GM19239 (cell line): ENCODE measurements at places on chromosomes 4 and X.

GRCh38 chrX:16953606-16954211 lies 7.3 kb downstream of the REPS2 start:
- no peak for DNase-seq

- DNase-seq = no peak
Measured at GRCh38 chrX:19370061-19370460, 26.3 kb downstream of the PDHA1 start.

DNA sequence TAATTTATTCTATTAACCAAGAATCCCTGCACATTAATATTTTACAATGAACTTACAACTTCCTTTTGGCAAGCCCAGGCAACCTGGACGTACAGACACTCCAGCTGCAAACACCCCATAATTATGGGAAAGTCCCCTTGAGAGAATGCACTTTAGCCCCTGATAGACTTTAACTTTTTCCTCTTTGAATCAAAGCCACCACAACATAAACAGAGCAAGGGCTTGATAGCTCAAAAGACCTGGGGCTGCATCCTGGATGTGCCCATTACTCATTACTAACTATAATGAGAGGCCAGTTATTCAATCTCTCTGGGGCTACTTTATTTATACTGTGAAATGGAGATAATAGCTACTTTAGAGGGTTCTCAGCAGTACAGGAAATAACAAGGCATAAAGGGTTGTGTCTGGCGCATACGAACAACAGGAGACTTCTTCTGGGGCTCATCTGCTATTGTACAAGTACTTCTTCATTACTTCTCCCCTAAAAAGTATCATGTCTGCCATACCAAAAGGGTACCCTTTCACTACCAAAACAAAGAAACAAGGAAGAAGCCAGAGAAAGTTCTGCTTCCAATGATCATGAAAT lies 54.9 kb downstream of the CASK start:
- no peak for DNase-seq

DNA sequence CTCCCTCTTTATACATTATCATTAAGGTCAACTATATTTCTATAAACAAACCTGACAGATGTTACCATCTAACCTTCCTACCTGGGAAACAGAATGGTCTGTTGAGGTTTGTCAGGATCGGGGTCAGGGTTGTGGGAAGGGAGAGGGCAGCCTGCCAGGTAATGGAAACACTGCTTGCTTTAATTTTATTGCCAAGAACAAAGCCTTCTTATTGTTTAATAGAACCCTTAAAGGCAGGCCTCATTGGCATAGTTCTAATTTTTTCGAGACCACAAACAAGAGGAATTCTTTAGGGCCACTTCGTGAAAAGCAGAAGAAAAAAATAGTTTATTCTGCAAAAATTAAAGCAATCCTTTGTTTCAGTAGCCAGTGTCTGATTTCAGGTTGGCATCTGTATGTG lies 113.2 kb downstream of the MID1 start:
- DNase-seq = no peak

DNA sequence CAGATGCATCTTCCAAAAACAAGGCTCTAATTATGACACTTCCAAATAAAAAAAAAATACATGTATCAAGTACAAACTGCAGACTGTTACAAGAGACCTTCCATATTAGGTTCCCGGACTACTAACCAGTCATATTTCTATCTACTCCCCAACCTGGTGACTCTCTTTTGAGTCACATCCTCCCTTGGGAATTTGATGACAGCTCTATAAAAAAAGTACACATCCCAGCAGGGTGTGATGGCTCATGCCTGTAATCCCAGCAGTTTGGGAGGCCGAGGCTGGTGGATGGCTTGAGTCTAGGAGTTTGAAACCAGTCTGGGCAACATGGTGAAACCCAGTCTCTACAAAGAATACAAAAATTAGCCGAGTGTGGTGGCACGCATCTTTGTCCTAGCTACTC lies 14.9 kb downstream of the RPGR start:
- DNase-seq = no peak

DNA sequence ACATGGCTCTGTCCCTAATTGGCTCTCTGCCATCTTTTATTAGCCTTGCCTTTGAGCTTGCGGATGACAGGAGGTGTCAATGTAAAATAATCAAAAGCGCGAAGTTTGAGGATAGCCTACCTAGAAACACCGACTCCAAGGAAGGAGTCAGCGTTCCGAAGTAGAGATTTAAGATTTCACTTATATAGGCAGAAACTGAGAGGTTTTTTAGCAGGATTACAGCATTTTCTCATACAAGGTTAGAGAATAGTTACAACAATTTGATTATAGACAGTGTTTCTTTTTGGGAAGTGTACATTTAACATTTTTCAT lies 499 bp upstream of the NFXL1 start:
- DNase-seq = no peak
